ENCODE measurements at places on chromosomes 3 and 15.

DNA sequence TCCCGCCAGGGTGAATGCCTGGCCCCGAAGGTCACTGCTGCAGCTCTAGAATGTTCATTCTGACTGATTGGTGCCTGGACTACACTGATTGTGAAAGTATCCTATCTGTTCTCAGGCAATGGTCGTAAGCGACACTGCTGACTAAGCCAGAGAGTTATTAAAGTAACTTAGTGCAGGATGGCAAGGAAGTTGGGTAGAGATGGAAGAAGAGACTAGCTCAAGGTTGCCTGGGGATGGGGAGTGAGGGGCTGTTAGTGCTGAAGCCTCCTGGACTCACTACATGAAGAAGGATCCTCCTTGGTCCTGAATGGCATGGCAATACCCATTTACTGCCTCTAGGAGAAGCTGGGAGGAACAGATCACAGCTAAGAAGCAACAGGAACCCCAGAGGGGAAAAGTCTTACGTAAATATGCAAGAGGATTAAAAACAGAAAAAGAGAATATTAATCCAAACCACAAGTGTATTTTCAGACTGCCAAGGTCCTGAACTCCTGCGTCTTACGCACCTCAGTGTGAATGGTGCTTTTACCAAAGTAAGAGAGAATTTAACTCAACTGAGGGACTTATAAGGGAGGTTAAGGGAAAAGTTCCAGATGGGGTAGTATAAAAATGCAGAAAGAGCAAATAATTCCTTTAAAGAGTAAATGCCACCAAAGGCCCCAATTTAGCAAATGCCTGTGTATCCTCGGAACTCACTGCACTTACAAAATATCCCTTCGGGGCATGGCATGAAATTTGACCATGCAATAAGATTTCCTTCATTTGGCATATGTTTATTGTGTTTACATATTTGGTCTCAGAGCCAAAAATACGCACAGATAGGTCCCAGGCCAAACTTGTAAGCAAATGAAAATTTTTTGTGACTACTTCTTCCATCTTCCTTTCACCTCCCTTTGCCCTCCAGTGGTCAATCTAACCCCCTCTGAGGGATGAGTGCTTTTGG is 64.0 kb upstream of the DGKG start:
- no peak for DNase-seq

DNA sequence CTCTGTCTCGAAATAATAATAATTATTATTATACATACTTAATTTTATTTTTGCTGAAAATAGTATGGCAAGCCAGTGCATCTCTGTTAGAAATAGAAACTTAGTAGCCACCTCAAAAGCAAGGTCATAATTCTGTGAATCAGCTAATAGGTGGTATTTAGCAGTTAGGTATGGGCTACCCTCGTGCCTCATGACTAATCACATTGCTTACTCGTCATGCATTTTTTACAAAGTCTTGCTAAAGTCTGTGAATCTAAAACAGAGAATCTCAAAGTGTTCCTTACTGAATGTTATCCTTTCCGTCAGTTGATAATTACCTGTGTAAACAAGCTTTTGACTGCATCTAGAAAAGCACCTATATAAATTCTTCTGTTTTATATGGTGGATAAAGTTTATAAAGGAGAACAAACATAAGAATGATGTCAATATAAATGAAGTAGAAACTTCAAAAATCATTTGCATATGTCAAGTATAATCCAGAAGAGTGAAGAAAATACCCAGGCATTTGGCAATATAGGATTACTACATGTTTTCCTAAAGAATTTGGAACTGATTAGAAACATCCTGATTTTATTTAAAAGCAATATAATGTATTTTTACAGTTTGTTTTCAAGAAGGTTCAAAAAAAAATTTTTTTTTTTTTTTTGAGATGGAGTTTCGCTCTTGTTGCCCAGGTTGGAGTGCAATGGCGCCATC is 6.2 kb downstream of the PPARG start:
- no peak for DNase-seq

- DNase-seq = no peak
These were observed 178.2 kb upstream of the LPP start for GRCh38 chr3:187975561-187976364.

- no peak for DNase-seq
These were observed 47.5 kb downstream of the MYH15 start for GRCh38 chr3:108462899-108463298.

DNA sequence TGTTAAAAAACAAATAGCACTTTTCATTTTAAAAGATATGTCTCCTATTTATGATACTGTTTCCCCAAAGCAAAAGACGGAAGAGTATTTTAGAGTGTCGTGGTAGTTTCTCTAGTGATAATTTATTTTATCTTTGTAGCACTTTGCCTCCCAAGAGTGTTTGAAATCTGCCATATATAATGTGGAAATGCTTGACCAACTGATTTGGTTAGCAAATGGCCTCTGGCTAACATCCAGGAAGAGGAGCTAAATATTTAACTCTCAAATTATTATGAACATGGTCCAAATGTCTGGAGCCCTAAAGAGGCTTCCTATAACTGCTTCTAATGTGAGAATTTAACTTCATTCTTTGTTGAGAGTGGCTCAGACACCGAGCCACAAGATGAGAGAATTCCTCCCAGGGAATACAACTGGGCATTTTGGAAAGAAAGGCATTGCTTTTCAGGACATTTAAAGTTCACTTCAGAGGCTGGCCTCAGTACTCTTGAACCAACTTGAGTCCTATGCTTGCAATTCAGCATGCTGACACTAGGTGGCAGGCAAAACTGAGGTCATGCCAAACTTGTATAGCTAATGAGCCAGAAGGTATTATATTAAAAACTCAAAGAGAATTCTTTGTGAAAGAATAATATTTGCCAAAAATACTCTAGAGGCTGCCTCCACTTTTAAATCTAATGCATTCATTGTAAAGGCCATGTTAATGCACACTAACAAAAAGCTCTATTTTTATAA is 104.5 kb downstream of the RARB start:
- no peak for DNase-seq

GRCh38 chr15:58510715-58511598 is 79.2 kb downstream of the LIPC start:
- DNase-seq = no peak

DNA sequence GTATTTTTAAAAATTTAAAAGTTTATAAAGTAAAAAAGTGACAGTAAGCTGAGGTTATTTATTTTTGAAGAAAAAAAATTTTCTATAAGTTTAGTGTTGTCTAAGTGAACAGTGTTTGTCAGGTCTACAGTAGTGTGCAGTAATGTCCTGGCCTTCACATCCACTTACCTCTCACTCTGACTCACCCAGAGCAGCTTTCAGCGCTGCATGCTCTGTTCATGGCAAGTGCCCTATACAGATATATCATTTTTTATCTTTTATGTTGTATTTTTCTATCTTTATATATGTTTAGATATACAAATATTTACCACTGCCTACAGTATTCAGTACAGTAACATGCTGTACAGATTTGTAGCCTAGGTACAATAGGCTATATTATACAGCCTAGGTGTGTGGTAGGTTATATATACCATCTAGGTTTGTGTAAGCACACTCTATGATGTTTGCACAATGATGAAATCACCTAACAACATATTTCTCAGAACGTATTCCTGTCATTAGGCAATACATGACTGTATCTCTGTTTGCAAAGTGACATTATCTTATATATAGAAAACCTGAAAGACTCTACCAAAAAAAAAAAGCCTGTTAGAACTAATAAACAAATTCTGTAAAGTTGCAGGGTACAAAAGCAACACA is 75.9 kb upstream of the TMC3 start:
- DNase-seq = no peak

- DNase-seq = no peak
These were observed 380.3 kb upstream of the CBLB start for GRCh38 chr3:106249159-106249558.

DNA sequence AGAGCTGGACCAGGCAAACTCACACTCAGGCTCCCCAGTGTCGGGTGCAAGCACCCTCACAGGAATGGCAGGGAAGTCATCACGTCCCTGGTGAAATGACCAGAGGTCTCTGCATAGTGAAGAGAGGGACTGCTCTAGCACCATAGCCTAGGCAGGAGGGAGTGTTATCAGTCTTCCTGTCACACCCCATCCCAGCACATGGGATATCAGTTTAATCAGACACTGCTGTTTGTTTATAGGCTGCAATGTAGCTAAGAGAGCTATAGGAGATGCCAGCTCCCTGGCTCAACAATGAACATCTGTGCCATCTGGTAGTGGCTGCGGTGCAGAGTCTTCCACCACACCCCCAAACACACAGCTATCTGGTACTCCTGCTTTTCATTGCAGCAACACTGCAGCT is 776.6 kb downstream of the ZNF385D start:
- no peak for DNase-seq

DNA sequence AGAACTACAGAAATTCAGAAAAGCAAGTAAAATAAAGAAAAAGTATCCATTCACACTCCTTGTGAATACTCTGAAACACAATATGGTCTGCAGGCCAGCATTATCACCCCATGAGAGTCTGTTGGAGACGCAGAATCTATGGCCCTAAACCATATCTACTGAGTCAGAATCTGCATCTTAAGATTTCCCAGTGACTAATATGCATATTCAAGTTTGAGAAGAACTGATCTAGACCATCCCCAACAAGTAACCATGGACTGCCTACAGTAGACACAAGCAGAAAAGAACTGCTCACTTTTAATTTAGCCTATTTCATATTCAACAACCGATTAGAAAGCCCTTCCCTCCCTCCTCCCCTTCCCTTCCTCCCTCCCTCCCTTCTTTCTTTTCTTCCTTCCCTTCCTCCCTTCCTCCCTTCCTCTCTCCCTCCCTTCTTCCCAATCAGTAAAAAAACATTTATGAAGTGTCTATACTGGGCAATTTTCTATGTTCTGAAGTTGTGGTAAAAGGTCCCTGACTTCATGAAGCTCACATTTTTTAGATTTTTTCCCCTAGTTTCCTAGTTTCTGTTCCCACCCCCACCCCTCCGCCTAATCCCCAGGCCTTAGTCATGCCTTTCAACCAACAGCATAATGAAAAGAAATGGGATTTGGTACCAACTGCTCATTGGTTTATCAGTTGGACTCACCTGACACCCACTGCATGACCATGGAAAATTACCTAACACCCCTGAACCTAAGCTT is 125.2 kb downstream of the CNTN3 start:
- no peak for DNase-seq

- no peak for DNase-seq
These were observed 136.2 kb upstream of the ICE2 start for GRCh38 chr15:60614862-60615771.

- DNase-seq = no peak
These were observed 102.6 kb upstream of the GAP43 start for GRCh38 chr3:115520651-115521245.

DNA sequence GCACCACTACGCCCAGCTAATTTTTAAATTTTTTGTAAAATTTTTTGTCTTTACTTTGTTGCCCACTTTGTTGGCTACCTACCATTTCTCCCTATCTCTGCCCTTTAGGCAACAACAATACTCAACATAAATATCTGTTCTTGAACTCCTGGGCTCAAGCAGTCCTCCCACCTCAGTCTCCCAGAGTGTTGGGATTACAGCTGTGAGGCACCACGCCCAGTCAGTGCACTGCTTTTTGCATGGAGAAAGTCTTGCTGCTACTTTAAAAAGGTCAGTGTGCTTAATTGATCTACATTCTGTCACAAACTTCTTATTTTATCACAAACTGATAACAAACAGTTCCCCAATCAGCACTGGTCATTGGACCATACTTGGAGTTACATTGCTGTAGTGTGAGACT is 8.0 kb downstream of the USP8 start:
- no peak for DNase-seq

DNA sequence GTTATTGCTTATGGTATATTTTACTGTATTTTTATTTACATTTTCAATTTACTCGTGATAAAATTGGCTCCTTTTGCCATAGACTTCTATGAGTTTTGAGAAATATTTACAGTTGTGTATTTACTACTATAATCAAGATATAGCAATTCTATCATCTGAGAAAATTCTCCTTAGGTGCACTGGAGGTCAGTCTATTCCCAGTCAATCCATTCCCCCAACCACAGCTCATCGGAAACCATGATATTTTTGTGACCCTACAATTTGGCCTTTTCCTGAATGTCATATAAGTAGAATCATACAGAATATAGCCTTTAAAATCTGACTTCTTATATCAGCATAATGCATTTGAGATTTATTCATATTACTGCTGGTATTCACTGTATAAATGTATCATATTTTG is 114.7 kb upstream of the LRTM1 start:
- DNase-seq = no peak

GRCh38 chr3:126352476-126353454 is 4.4 kb downstream of the KLF15 start:
- DNase-seq = no peak
